ENCODE measurements at places on chromosomes 16 and 17.

DNA sequence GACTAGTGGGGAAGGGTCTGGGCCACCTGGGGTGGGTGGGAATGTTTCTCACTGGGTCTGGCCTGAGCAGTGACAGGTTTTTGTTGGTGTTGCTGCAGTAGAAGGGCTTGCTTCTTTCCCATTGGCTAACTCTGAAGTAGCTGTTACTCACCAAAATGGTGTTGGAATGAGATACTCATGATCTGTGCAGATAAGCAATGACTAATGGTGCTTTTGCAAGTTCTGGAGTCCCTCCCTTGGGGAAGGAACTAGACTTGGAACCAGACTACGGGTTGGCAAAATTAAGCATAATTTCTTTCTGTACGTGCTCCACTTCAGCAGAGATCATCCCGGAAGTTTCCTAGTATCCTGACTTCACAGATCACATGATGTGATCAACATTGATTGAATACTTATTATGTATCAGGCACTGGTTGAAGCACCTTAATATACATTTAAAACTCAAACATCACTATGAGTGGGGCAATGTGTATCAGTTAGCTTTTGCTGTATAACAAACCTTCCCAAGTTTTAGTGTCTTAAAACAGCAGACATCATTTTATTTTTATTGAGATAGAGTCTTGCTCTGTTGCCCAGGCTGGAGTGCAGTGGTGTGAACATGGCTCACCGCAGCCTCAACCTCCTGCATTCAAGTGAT, 30.1 kb downstream of the CHP2 start:
- no peak for DNase-seq

GRCh38 chr16:79393127-79393526, 207.4 kb downstream of the MAF start:
- DNase-seq: no peak

- DNase-seq: no peak
These were observed 299.3 kb downstream of the SOX9 start for GRCh38 chr17:72419866-72420774.

- DNase-seq: no peak
These were observed 7.1 kb downstream of the ERBB2 start for GRCh38 chr17:39706921-39707337.

DNA sequence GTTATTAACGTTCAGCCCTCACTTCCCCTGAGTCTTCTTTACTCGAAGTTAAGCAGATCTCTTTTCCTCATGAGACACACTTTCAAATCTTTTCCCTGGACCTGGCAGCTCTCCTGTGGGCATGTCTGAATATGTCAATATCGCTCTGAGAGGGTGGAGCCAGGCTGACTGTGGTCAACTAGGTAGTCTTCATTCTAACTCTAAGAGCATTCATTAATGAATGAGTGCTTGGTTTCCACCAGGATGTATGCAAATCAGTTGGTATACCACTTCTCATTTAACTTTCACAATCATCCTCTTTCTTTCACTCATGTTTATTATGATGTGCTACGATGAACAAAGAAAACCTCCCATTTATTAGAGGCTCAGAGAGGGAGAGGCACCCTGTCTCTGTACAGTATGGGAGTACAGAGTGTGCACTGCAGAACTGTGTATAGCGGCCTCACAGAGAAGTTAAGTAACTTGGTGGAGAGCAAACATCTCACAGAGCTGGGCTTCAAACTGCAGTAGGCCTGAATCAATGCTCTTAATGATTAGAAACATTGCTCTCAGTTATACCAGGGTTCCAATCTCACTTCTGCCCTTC, 39.9 kb downstream of the OTOA start:
- no peak for DNase-seq

DNA sequence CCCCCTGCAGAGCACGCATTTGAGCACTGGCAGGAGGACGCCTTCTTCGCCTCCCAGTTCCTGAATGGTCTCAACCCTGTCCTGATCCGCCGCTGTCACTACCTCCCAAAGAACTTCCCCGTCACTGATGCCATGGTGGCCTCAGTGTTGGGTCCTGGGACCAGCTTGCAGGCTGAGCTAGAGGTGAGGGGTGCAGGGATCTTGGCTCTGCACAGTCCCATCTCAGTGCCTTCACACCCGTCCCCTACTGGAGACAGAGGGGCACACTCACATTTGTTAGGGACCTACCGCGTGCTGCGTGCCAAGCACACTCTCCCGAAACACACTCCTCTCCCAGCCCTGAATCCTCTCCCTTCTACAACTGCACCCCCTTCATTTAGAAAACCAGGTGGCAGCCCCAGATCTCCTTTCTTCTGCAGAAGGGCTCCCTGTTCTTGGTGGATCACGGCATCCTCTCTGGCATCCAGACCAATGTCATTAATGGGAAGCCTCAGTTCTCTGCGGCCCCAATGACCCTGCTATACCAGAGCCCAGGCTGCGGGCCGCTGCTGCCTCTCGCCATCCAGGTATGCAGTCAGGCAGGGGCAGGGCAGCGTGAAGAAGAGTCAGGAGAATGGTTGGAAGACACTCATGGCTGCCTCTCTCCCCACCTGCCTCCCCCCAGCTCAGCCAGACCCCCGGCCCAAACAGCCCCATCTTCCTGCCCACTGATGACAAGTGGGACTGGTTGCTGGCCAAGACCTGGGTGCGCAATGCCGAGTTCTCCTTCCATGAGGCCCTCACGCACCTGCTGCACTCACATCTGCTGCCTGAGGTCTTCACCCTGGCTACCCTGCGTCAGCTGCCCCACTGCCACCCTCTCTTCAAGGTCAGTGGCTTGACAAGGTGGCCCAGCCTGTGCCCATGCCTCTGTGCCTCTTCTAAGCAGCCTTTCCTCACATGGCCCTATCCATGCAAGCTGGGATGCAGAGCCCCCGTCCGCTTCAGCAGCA, 6.3 kb downstream of the ALOX15B start:
- no peak for DNase-seq

DNA sequence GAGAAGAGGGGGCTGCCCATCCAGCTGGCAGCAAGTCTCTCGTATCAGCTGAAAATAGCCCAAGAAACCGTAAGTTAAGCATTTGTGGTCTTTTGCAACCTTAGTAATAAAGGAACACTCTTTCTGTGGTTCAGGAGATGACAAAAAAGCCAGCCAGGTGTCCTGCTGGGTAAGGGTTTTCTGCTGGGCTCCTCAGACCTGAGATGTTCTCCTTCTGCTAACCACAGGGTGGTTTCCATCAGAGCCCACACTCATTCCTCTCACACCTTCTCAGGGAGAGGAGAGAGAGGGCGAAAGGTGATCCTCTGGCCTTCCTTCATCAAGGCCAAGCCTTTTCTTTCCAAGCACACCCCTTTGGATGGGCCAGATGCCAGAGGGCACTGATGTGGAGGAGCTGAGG, 70.7 kb downstream of the TEX14 start:
- no peak for DNase-seq

DNA sequence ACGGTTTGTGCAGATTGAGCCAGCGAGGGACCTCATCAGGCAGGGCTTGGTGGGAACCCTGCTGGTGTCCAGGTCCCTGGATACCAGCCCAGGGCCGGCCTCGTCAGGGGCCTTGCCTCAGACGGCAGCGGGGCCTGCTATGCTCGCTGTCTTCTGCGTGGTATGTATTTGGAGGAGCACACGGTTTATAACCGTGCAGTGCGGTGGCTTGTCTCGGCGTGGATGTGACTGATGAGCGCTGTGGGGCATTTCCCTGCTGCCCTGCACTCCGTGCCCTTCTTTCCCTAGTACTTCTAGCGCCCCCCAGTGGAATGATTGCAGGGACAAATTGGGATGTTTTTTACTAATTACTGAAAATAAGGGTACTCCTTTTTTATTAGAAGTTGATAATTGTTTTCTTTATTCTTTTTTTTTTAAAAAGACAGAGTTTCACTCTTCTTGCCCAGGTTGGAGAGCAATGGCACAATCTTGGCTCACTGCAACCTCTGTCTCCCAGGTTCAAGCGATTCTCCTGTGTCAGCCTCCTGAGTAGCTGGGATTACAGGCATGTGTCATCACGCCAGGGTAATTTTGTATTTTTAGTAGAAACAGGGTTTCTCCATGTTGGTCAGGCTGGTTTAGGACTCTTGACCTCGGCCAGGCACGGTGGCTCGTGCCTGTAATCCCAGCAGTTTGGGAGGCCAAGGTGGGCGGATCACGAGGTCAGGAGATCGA, 15.3 kb downstream of the TBCD start:
- no peak for DNase-seq

DNA sequence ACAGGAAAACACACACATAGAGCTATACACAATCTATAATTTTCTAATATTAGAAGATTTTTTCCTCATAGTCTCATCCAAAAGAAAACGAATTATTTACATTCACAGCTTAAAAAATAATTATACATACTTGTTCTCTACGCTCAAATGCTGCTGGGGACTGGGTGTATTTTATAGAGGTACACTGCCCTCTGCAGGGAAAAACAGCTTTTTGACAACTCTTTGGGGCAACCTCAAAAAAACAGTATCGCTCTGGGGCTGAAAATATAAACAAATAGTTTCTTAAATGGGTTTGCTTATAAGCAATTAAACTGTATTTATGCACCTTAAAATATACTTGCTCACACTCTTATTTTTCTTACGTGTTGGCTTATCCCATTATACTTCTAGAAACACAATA, 261.8 kb upstream of the PSMD7 start:
- peak; percentile 39 for DNase-seq

- no peak for DNase-seq
These were observed 224.0 kb downstream of the CDH8 start for GRCh38 chr16:61812251-61812650.

- DNase-seq: no peak
These were observed 222.5 kb downstream of the FOXL1 start for GRCh38 chr16:86800894-86801293.

DNA sequence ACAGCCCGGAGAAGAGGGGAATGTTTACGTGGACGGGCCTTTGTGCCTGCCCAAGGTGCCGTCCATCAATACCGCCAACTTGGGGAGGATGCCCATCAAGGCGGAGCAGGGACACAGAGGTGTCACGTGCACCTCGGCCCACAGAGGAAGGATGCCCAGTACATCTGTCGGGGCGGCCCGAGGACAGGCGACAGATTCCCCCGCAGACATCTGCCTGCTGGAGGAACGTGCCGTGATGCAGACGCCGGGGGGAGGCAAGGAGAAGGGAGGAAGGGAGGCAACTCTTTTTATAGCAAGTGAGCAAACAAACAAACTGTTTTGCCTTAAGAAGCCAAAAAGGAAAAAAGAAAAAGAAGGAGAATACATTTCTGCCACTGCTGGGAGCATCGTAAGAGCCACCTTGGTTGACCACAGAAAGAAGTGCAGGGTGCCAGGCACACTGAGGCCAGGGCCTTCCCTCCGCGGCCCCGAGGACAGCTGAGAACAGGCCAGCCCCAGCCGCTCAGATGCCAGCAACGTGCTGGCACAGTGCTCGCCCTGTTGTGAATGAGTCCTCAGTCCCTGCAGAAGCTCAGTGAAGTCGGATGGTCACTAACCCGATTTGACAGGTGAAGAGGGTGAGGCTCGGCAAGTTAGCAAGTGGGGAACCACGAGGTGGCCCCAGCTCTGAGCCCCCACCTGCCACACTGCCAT, 146.4 kb downstream of the RBFOX3 start:
- no peak for DNase-seq
